ENCODE measurements at places on chromosomes 1 and 21.

- no peak for DNase-seq
Measured at GRCh38 chr1:108043707-108044106, 78.7 kb upstream of the VAV3 start.

DNA sequence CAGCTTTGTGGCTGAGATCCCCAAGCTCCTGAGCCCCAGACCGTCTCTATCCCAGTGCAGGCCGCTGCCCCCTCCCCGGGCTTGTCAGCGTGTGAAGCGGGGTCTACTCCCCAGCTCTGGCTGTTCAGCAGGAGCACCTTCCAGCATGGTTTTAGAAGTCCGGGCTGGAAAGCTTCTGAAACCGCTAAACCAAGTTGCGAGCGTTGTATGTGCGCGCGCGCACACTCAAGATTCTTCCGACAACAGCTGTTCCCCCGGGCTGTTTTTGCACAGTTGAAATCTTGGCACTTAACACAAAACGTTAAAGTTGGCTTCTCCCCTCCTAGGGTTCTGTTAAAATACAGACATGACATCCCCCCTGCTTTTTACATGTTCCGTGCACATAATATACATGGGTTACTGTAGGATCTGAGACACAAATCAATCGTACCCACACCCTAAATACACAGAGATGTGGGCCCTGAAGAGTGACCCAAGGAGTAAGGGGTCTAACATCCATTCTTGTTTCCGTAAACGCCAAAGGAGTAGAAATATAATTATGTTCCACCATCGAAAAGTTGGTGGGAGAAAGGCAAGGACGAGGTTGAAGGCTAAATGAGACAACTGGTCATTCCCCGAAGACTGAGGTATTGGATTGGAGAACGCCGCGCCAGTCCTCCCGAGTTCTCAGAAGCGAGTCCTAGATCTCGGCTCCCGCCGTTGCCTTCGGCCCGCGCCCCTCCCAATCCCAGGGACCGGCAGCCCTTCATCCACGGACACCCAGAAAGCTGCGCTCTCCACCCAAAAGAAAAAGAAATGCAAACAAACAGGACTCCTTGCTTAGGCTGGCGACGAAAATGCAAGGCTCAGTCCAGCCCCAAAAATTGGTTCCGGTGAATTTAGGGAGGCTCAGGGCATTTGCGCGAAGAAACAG, 1.3 kb downstream of the TBX15 start:
- no peak for DNase-seq

DNA sequence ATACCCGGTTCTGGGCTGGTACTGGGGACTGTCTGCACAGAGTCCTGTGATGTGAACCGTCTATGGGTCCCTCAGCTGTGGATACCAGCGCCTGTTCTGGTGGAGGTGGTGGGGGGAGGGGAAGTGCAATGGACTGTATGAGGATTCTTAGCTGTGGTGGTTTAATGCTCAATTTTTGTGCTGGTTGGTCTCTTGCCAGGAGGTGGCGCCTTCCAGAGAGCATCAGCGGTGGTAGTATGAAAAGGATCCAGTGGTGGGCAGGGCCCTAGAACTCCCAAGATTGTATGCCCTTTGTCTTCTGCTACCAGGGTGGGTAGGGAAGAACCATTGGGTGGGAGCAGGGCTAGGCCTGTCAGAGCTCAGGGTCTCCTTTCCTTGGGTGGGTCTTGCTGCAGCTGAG, 89.4 kb upstream of the B3GALT2 start:
- DNase-seq, result no peak

DNA sequence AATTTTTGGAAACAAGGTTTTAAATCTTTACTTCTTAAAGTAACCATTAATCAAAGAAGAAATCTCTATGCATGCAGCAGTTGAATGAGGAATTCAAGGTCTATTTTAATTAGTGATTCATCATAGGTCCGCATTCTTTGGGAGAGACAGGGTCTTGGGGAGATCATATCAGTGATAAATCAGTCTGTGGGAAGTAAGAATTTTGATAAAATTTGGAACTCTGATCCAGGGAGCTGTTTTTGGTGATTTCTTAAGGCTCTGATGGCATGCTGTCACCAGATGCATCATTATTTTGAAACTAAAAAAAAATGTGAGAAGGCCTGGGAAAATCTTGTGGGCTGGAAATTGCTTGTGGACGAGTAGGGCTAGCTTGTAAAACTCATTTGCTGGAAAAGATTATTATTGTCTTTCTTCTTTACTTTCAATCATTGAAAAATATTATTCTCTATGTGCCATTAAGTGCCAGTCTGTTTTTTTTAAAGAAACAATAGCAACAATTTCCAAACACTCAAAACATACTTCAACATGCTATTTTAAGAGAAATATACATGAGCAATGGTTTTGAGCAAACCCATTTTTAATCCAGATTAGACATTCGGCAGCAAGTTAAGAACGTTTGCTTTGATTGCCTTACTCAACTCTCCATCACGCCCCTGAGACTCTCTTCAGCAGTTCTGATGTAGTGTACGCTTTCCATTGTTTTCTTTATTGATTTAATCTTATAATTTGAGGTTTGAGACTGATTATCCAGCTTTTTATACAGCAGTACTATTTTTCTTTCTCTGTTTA, 62.6 kb downstream of the ZBTB18 start:
- no peak for DNase-seq

DNA sequence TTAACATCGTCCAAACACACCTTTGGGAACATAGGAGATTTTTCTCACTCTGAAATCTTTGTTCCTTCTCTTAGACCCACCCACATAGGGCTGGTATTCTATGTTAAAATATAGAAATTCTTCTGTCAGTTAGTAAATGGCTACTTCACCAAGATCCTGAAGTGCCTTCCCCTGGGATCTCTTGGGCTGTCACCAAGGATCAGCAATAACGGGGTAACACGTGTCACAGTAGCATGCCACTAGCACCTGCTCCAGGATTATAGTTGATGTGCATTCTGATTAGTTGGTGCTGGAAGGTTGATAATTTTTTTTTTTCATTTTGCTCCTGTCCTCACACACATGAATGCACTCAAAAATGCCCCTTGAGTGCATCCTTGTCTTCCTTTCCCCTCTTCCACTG, 298.7 kb downstream of the NTNG1 start:
- no peak for DNase-seq

DNA sequence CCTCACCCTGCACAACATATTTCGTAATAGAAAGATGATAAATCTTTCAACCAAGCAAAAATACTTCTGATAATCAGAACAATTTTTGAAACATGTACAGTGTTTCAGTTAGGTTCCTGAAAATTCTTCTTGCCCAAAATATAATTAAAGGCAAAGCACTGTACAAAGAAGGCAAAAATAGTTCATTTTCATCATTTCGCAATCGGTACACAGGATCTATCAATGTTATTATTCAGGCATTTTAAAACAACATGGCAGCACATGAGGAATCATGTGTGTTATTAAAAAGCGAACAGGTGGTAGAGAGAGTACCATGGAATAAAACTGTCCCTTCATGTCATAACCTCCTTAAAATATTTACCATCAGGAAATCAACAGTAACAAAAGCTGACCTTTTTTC, 356.9 kb downstream of the DPYD start:
- DNase-seq, result no peak

DNA sequence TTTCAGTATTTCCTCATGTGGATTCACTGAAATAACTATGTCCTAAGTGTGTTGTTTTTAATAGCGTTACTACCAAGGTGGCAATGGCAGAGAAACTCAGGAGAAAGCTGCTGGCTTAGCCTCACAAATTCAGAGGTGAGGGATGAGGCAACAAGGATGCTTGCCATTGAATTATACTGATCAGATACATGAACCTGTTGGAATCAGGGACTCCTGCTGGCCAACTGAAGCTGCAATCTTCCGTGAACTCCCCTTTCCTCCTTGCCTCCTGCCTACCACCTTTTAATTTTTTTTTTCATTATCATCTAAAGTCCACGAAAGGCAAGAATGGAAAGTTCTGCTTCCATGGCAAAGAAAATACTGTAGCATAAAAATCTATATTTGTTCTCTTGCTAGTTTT, 254.7 kb downstream of the NFIA start:
- DNase-seq, result no peak

GRCh38 chr1:151843398-151843797, 3.8 kb upstream of the C2CD4D start:
- DNase-seq, result no peak

GRCh38 chr1:87392248-87393192, 63.8 kb downstream of the LMO4 start:
- no peak for DNase-seq

DNA sequence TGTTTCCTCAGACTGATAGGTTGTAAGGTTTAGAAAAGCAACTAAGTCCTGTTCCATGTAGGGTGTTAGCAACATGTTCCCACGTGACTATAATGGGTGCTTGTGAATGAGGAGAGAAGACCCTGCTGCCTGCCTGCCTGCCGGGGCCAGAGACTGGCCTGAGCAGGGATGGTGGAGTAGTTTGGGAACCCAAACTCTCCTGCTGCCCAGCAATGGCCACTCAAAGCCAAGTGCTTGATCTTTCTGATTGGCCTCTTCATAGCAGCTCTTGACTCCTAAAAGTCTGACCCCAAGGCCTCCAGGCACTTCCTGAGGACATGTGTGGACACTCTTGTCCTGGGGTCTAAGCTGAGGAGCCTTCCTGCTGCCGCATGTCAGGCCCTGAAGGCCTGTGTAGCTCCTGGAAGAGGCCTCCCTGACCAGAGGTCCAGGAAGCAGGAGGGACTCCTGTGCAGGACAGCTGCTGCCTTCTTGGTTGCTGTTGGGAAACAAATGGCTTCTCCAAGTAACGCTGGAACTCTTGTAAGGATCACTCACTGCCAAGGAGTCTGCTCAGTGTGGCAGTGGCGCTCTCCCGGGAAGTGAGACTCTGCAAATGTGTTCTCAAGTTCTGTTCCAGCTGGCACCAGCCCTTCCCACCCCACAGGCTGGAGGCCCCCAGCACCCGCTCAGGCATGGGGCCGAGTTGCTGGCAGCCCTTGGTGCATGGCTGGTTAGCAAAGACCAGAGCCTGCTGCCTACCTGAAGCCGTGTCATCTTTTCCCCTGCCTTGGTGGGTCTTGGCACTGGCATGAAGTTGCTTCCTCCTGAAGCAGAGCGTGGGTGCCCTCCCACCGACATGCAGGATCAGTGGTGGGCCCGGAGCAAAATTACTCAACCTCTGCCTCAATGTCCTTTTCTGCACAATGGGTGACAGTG, 35.5 kb downstream of the MAN1C1 start:
- DNase-seq, result no peak

- DNase-seq, result no peak
Measured at GRCh38 chr1:91553177-91553591, 52.5 kb downstream of the CDC7 start.

DNA sequence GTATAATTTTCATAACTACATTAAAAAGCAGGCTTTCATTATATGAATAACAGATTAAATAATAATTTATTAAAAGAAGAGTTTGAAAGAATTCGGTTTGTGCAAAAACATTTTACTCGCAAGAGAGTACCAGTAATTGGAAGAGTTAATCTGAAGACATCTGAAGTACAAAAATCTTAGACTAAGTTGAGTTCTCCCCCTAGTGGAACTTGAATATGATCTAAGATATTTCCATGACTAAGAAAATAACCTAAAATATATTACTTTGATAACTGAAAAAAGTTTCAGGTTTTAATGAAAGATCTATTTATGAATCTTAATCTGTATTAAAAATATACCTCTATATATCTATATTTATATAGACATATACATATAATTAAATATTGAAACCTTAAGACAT, 112.5 kb upstream of the GFI1 start:
- no peak for DNase-seq

GRCh38 chr1:1054099-1054700, 19.9 kb downstream of the RNF223 start:
- DNase-seq, result no peak

GRCh38 chr1:1554550-1554925, 14.1 kb upstream of the TMEM240 start:
- no peak for DNase-seq

- DNase-seq, result no peak
Measured at GRCh38 chr1:40825435-40825788, 36.8 kb downstream of the CITED4 start.

DNA sequence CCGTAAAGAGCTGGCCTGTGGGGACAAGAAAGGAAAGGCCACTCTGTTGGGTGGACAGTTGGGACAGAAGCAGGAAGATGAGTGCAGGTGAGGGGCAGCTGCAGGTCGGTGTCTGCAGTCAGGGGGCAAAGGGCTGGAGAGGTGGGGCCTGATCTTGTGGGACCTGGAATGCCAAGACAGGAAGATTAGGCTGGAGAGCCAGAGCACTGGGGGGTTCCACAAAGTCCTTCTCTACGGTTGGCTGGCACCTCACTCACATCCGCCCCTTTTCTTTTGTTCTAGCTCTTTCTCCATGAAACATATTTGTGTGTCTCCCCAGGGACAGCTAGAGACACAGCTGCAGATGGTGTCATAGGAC, 404.1 kb downstream of the PTPRU start:
- no peak for DNase-seq

All from NCI-H2107 (cell line).